T-helper 22 cell (primary cell): ENCODE measurements at places on chromosomes 1 and 21.

DNA sequence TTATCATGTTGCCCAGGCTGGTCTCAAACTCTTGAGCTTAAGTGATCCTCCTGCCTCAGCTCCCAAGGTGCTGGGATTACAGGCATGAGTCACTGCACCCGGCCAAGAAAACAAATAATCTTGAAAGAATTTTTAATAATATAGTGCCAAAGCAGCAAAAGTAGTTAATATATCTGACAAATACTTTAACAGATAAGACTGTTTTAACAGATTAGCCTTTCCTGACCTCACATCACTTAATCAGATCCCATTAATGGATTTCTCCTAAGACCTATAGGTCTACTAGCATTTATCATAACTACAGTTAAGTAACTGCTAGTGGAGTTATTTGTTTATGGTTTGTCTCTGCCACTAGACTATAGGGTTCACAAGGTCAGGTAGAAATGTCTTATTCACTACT is 61.1 kb upstream of the HP1BP3 start:
- no peak for DNase-seq

GRCh38 chr1:219085988-219086387 is 87.7 kb upstream of the LYPLAL1 start:
- no peak for DNase-seq

DNA sequence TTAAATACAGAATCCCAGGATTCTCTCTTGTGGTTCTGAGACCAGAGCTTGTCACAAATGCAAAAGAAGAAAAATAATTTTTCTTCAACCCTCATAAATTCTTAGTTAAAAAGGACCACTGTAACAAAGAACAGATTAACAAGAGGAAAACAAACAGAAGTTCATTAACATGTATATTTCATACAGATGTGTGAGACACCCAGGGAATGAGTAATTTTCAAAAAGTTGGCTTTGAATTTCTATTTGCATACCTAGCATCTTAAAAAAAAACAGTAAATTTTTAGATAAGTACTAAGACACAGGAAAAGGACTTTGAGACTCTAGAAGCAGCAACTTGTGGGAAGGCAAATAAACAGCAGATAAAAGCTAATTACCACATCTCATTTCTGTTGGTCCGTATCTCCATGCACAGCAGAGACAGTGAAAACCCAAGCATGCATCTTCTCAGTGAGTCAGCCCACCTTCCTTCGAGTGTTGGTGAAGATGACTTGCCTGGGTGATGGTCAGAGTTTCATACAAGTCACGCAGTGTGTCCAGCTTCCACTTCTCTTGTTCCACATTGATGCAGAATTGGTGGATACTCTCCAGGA is 399.9 kb upstream of the ADAMTS5 start:
- no peak for DNase-seq

DNA sequence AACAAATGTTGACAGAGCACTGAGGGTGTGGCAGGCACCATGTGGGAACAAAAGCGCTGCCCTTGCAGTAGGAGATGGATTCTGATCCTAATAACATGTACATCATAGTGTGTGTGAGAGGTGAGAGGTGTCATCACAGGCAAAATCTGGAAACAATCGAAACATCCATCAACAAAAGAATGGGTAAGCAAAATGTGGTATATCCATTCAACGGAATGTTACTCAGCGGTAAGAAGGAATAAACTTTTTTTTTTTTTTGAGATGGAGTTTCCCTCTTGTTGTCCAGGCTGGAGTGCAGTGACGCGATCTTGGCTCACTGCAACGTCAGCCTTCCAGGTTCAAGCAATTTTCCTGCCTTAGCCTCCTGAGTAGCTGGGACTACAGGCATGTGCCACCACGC is 112.3 kb downstream of the ACTL8 start:
- no peak for DNase-seq

GRCh38 chr21:31665397-31665796 is 5.9 kb downstream of the SOD1 start:
- DNase-seq, result no peak

GRCh38 chr1:20426923-20427322 is 59.1 kb downstream of the CAMK2N1 start:
- no peak for DNase-seq

DNA sequence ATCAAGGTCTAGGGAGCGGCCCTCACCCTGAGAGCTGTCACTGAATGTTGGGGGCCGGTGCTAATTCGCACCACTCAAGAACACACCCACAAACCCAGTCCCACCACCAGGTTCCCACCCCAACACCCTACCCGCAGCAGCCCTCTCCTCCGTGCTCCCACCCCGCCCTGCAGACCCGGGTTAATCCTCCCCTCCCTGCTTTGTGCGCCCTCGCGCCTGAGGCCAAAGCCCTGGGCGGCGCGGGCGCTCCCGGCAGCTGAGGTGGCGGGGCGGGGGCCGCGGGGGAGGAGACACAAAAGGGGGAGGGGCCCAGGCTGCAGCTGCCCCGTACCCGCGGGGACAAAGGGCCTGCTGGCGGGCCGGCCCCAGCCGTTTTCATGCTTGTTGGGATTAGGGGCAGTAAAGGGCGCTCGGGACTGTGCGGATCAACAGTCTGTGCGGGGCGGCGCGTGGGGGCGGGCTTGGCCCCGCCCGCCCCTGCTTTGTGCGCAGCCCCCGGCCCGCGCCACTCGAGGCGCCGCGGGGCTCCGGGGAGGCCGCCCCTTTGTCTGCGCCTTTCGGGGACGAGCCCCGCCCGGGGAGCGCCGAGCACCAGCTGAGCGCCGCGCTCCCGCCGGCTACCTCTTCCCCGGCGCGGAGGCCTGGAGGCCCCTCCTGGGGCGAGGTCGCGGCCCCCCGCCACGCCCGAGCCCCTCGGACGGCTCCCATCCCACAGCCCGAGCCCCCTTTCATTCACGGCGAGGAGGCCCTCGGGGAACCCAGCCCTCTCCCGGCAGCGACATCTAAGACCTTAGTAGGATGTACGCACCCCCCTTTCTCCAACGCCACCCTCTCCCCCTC is 10.9 kb downstream of the C1orf216 start:
- no peak for DNase-seq

DNA sequence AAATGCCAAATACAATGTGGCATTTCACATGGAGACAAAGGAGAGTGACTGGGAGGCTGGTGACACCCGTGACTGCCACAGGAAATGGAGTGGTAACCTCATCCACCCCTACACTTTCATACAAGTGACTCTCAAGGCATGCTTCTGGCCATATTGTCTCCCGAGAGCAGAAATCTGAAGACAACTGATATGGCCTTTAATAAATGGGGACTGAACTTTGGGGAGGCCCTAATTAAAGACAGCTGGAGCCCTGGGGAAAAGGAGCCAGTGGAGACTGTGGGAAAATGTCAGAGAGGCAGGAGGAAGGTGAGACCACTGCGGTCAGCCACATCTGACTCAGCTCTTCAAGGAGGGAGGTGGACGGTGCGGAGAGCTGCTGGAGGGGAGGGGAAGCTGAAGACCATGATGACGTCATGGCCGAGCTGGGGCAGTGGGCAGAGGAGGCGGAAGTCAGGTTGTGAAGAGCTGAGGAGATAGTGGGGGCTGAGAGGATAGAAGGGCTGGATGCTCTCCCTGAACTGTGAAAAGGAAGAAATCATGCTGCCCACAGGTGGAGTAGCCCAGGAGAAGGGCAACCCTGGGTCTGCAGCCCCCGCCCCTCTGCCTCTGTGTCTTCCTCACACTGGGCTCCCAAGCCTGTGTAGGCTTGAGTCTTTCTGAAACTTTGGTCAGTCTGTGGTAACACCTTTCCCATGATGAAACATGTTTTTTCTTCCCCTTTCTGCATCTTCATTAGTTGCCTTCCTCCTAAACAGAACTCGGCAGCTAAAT is 14.0 kb upstream of the NCF2 start:
- DNase-seq, result no peak

DNA sequence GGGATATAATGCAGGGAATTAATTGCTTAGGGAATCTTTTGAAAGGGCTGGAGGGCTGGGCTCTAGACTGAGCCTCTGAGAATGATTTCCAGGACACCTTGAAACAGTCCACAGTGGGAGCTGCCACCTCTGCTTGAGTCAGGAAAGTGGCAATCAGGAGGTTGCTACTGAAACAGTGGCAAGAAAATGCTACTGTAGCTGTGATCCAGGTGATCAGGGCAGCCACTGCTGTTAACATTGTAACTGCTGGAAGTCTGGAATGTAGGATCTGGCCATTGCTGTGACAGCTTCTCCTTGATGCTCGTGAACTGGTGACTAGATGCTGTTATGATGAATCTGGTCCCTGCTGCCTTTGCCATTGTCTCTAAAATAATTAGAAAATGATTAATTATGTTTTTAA is 12.8 kb downstream of the MAGI3 start:
- DNase-seq, result no peak

DNA sequence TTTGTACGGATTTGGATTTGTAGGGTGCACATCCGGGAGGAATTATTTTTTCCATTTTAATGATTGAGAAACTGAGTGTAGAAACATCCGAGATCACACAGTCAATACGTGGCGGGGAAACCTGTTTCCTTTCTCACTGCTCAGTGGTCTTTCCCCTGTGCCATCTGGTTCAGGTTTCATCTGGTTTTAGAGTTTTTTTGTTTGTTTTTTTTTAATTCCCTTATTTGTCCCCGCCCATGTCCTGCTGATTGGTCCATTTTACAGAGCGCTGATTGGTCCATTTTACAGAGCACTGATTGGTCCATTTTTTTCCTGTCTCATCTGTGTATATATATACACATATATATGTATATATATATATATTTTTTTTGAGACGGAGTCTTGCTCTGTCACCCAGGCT is 6.0 kb downstream of the TRPM2 start:
- no peak for DNase-seq

DNA sequence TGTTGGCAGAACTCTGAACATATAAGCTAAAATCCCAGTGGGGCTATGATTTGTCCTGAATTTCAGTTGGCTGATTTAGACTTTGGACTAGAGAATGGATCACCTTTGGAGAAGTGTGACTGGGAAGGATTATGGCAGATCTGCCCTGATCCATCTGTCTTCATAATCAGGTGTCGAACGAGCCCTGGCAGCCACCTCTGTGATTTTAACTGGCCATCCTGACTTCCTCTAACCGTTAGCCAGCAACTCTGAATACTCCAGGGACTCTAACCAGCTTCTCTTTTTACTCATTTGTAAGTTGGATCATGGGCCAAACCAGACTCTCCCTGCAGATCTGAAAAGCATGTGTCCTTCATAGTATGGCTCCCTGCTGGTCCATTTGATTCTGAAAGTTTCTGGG is 32.0 kb downstream of the ACTN2 start:
- no peak for DNase-seq

- no peak for DNase-seq
These were observed 18.4 kb downstream of the PRXL2B start for GRCh38 chr1:2604844-2605508.

- DNase-seq, result no peak
These were observed 96.7 kb upstream of the IGSF21 start for GRCh38 chr1:18010945-18011344.

GRCh38 chr1:30032302-30032701 is 691.1 kb downstream of the MATN1 start:
- DNase-seq, result no peak

DNA sequence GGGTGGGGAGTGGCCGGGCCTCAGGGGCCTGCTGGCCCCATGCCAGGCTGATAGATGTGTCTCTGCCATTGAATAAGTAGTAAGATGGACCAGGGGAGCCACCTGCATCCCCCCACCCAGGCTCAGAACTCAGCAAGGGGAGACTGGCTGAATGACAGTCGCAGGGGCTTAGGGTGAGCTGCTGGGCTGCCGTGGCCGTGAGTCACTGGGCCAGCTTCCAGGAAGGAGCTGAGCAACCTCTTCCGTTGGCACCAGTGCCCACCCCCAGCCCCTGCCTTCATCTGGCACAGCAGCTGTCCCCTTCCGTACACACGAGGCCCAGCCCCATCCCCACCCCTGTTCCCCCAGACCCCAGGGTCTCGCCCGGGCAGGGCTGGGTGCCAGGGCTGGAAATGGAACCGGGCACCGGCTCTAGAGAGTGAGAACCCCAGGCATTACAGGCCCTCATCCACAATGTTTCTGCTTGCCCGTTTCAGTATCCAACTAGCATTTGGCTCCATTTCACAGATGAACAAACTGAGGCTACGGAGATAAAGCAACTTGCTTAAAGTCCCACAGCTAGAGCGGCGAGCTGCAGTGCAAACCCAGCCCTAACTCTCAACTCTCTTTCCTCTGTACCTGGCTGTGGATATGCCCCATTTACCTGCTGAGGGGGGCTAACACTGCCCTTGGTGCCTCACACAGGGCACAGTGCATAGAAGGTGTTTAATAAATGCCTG is 10.2 kb downstream of the WNT4 start:
- no peak for DNase-seq

DNA sequence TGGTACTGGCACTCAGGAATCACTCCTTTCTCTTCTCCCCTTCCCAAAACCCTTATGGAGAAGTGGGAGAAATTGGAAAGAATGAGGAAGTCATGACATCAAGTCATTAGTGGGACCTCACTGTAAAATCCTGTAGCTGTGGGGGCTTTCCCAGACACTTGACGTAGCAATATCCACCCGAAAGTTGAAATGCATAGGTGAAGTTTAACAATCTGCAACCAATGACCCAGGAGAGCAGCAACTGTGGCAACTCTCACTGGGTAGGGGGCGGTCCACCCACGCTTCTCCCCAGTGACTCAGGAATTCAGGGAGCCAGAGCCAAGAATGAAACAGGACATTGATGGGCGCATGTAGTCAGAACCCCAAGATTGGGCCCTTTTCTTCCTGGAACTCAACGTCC is 27.0 kb downstream of the ABCA4 start:
- no peak for DNase-seq

DNA sequence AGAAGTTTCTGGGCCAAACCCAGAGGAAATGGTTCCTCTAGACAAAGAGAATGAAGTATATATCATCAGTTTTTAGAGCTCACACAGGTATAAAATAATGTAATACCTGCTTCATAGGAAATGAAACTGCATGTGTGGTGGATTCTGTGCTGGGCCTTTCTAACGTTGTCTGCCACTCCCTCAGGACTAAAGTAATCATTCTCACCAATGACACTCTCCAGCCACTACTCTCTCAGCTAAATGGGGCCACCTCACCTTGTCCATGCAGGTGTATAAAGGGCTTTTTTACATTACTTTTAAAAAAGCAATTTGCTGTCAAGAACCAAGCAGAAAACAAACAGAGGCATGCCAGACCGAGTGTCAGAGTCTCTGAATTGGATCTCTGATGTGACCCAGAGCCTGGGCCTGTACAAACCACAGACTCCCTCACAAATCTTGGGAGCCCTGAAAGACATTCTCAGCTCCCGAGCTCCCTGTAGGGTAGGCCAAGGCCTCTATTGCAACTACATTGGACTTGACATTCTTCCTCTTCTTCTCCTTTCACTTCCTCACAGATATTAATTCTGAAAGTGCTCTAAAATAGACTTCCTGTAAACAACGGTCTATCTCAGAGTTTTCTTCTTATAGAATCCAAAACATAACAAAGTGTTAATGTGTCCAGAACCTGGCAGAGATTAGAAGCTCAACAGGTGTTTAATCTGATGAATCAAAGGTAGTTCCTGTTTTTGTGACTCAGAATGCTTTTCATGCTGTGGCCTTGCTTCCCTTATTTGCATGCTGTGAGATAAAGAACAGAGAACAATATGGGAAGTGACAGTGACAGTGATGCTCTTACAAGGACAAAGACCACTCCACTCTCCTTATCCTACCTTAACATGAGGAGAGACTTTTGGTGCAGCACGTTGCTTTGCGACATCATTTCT is 8.6 kb downstream of the AIM2 start:
- DNase-seq, result no peak
